HS-5 (cell line): ENCODE measurements at places on chromosomes 6 and 20.
A peak's percentile ranks its signal among the peaks of the same experiment; 100 is the strongest.

DNA sequence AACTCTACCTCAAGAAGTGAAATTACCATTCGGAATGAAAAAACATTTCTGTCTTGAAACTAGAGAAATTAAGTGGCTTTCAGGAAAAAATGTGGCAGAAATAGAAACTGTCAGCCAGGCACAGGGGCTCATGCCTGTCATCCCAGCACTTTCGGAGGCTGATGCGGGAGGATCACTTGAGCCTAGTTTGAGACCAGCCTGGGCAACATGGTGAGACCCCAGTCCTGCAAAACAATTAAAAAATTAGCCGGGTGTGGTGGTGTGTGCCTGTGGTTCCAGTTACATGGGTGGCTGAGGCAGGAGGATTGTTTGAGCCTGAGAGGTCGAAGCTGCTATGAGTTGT, 7.1 kb upstream of the TMEM181 start:
- no peak for DNase-seq

DNA sequence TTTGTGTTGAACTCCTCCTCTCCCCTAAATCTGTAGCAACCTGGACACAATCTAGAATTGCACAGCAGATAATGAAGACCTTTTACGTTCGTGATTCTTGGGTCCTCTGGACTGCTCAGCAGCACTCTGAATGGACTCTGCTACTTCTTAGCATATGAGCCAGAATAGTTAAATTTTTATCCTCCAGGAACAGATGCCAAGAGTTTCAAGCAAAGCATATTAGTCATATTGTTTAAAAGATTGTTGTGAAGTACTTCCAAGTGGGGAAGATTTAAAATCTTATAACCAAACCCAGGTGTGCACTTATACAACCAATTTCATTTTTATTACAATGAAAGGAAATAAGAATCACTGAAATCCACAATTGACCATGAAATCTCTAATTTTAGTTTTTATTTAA, 118.9 kb upstream of the EXOC2 start:
- DNase-seq: no peak

DNA sequence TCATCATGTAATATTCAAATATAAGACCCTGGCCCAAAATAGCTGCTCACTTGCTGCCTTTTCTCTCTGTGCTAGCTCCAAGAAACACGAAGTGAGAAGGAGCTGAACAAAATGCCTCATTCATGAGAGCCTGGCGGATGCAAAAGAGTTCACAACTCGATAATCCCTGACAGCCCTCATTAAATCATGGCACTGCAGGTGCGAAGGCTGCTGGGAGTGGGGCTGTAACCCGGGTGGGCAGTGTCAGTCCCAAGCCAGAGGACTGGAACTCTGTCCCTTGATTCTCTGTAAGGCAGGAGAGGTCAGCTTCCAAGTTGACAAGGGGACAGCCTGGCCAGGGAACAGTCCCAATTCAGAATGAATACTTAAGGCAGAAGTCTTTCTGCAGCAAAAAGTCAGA, 318.5 kb downstream of the CDC5L start:
- no peak for DNase-seq

- no peak for DNase-seq
These were observed 6.6 kb downstream of the GMPR start for GRCh38 chr6:16244869-16245451.

DNA sequence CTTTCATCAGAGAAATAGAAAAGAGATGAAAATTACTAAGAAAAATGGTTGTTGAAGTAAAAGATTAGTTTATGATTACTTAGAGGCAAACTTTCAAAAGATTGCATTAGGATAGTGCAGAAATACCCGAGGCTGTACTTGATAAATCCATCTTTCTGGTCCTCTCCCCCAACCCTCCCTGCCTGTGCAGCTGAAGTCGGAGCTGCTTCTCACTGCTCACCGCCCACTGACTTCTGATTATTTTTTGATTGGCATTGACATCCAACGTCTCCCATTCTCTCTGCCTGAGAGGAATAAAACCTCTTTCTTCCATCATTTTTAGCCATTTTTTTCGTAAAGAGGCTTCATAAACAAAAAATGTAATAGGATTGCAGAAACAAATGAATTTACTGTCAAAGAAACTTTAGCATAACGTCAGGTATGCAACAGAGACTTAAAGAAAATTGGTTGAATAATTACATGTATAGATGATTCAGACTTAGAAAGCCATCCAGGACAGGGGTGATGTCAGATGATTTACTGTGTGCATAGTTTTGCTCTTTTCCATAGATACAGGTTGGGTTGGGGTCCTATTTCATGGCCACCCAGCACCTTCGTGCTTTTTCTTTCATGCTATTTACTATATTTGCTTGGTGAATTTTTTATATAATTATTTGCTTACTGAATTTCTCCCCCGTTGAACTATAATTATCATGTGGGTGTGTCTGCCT, 53.6 kb upstream of the EDN3 start:
- no peak for DNase-seq

- DNase-seq: no peak
These were observed 26.2 kb downstream of the RRAGD start for GRCh38 chr6:89385846-89386245.

DNA sequence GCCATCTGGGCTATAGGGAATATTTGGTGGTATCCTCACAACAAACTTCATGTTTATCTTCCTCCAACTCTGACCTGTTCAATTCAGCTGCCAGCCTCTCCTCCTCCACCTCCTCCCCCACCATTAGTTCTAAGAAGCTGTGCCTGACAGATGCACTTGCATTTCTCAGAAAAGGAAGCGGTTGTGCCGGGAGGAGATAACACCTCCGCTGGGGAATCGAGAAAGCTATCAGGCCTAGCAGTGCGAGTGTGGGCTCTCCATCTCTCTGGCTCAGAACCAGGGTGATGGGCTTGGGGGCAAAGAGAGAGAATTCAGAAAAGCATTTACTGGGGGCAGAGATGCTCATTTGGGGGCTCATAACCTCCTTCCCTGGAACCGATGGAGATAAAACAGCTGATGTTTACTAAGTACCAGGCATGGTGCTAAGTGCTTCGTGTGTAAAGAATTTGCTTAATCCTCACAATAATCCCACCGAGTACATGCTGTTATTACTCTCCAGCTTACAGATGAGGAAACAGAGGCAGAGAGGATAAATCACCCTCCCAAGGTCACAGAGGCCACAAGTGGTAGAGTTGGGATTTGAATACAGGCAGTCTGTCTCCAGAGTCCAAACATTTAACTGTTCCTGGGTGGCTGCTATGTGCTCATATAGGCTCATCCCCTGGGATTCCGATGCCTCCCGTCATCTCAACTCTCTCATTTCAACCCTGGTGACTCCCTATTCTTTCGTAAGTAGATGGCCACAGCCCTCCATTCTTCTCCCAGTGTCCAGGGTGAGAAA, 38.3 kb downstream of the COX4I2 start:
- peak; percentile 42 for DNase-seq

DNA sequence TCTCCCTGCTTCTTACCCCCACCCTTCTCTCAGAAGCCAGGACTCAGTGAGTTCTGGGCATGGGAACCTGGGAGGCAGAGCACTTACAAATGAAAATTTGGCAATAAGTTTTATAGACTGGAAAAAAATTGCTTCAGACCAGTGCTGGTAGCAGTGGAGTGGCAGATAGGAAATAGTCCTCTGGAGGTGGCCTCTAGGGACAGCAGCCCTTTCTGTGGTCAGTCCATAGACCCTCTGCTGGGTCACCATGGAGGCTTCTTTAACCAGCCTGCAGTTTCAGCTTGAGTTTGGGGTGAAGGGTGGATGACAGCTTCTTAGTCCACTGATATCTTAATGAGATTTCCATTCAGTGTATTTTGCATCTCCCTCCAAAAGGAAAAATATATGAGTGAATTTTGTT, 179.1 kb downstream of the ARID1B start:
- no peak for DNase-seq

DNA sequence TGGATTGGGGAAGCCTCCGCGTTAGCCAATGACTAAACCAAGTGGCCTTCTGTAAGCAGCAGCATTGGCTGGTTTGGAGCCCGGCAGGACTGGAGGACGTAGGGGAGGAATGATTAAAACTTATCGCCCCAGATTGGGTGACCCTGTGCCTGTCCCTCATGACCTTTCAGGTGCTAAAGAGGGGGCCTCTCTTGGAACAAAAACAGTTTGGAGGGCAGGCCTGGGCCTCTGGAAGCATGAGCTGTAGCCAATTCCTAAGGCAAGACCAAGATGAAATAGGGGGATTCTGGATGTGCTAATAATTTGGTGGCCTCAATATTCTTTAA, 1.4 kb downstream of the GMPR start:
- no peak for DNase-seq

GRCh38 chr6:136535017-136535765, 15.0 kb downstream of the MAP7 start:
- DNase-seq: no peak

DNA sequence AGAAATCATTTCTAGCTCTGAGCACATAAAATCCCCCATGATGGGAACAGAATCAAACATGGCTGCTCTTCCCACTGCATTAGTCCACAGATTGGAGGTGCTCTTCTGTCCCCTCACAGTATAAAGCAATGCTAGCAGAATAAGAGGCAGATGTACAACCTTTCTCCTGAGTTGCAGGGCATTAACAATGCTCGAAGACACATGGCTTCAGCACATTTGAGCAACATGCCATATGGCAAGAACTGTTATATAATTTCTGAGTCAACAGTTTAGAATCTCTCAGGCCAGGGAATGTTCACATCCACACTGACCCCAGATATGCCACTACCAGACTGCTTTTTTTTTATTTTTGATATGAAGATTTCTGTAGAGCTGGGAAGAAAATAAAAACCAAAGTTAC, 119.6 kb downstream of the KIF13A start:
- DNase-seq: peak; percentile 73

GRCh38 chr6:150286460-150286859, 82.4 kb upstream of the IYD start:
- DNase-seq: no peak

DNA sequence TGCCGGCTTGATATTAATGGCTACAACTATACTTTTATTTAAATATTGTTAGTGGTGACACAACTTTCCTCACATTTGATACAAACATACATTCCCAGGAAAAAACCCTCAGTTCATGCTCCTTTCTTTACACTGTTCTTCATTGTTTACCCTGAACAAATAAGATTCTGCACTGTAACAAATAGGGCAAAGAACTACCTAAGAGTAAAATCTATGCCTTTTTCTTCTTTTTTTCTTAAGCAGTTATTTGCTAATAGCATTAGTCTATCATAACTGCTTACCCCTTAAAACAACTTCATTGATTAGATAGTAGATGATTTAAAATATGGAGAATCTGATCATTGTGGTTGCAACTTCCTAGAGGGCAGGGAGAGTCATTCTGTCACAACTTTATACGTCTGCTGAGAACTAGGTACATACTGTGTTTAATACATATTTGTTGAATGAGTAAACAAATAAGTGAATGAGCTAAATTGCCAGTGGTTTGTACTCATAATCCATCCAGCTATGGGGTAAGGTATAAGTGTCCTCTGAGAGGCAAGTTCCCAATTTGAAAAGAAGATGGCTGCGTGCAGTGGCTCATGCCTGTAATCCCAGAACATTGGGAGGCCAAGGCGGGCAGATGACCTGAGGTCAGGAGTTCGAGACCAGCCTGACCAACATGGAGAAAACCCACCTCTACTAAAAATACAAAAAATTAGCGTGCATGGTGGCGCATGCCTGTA, 161.0 kb downstream of the CDK19 start:
- DNase-seq: peak; percentile 34

GRCh38 chr6:116011520-116011919, 49.2 kb downstream of the FRK start:
- no peak for DNase-seq

DNA sequence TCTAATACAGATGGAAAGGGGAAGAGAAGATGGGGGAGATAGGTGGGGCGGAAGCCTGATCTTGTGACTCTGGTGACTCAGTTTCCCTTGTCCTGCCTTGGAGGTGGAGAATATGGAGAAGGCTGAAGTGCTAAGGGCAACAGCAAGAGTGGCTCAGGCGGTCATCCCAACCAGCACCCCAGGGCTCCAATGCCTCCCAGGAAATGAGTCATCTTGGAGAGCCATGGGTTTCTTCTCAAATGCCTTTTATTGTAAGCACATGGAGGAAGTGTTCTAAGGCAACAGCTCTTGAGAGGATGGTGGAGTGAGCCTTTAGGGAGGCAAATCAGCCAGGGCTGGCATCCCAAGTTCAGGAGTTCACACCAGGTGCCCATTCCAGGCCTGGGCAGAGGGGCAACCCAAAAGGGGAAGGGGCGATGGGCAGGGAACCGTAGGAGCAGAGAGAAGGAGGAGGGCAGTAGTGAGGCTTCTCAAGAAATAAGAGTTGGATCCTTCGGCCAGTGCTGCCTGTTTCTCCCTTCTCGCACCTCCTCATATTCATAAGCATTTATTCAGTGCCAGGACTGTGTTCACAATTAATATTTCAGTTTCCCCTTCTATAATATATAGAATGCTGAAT, 13.2 kb upstream of the AHCY start:
- DNase-seq: peak; percentile 20

GRCh38 chr6:81876971-81877370, 124.5 kb upstream of the TENT5A start:
- DNase-seq: peak; percentile 9

DNA sequence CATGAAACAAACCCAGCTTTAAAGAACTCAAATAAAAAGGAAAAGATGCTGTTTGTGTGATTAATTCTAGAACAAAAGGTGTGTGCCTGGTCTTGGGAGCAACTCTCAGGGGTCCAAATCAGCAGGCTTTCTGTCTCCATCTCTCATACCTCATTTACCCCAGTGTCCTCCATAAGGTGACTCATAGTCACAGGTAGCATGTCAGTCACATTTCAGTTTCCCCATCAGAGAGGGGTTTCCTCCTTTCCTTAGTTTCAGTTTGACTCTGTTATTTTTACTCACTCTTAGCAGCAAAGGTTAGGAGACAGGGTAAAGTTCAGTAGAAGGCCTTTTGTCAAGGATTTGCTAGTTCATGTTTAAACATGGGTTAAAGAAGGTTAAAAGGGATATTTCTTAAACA, 46.2 kb downstream of the OGFRL1 start:
- DNase-seq: no peak

- DNase-seq: no peak
These were observed 36.8 kb downstream of the YTHDF1 start for GRCh38 chr20:63178889-63179686.

DNA sequence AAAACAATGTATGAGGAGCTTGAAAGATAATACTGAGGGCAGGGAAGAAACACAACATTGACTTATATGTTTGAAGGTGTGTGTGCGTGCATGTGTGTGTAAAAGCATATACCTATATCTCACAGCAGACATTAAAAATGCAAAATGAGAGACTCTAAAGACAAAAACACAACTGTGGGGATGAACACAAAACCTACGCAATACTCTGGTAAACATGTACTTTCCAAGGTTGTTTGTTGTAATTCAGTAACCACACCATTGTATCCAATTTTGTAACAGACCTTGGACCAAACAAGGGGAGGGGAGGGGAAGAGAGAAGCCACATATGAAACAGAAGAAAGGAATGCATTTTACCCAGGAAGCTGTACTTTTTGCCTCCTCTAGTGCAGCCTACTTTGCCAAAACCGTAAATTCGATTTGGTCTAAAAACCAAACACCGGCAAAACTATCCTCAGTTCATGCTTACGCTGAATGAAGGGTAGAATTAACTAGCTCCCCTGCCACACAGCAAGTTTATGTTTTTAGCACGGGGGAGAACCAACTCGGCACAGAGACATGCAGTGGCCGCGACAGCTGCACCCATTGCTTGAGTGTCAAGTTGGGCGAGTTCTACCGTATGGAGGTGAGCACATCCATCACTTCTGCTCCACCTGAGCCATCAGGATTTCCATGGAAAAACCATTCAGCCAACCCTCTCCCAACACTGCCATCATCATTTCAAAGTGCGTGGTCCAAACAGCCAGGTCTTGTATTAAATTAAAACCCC, 50.0 kb downstream of the CNKSR3 start:
- DNase-seq: no peak
